ENCODE measurements at places on chromosomes 2 and 18. TPM values are rescaled to one million over a fixed set of nuclear protein-coding genes. Genes with fewer than 3 reads are reported as not detected.

Gene TWSG1
- total RNA-seq, result 31.3 TPM

GRCh38 chr2:191692502-191693115 lies 14.7 kb downstream of the NABP1 start:
- no peak for DNase-seq

DNA sequence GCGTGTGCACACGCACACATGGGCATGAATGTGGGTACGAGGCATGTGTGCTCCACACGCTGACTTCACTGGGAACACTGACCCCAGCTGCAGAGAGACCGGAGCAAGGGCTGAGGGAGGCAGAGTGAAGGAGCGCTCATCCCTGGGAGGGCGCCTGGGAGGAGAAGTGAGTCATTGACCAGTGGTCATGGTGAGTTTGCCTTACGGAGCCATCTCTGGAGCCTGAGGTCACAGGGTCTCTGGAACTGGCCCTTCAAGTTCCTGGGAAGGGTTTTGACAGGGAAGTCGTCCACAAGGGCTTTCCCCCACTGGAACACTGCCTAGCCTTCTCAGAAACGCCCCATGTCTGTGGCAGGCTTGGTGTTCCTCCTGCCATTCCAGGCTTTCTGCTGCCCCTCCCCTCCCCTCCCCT lies 14.3 kb upstream of the TMEM185B start:
- DNase-seq, result no peak

DNA sequence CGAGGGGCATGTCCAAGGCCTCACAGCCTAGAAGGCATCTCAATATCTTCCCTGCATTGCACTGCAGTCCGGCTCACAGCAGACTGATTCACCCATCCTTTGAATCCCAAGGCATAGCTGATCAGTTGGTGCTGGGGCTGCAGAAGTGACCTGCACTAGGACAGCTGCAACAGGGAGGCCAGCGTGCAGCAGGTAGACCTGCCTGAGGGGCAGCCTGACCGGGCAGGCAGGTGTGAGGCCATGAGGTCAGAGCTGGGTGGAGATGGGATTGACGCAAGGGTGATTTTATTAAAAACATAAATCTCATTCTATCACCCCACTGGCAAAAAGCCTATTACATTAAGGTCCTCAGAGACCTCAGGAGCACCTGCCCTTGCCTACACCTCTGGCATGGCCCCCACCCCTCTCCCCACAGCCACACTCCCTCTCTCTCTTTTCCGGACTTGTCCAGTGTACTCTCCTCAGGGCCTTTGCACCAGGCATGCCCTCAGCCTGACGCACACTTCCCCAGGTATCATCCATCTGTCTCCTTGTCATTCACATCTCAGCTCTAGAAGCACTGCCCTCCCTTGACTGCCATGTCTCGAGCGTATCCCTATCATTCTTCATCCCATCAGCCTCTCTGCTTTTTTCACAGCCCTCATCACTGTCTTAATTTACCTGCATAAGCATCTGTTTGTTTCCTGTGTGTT lies 63.5 kb upstream of the WIPF1 start:
- DNase-seq, result no peak

GRCh38 chr18:74935434-74935833 lies 273.5 kb downstream of the PTGR3 start:
- DNase-seq, result no peak

DNA sequence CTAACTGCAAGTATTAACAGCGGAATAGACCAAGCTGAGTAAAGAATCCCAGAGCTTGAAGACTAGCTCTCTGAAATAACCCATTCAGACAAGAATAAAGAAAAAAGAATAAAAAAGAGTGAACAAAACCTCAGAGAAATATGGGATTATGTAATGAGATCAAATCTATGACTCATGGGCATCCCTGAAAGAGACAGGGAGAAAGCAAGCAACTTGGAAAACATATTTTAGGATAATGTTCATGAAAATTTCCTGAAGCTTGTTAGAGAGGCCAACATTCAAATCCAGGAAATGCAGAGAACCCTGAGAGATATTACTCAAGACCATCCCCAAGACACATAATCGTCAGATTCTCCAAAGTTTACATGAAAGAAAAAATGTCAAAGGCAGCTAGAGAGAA lies 17.3 kb downstream of the PFN4 start:
- no peak for DNase-seq

- no peak for DNase-seq
Measured at GRCh38 chr2:239826786-239827522, 198.2 kb downstream of the NDUFA10 start.

DNA sequence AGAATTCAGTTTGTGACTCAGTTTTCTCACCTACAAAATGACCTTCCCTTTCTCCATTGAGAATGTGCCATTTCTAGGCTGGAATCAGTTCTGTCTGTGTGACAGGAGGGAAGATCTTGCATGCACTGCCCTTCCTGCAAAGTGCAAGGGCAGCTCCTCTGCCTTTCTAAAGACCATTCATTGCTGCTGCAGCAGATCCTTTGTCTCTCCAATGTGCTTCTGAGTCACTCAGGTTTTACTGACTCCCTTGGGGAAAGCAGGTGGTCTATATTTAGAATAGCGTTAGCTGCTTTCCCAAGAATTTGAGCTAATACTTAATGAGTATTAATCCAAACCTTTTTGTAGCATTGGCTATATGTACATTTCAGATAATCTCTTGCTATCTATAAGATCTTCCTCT lies 62.5 kb downstream of the DAW1 start:
- DNase-seq, result no peak

DNA sequence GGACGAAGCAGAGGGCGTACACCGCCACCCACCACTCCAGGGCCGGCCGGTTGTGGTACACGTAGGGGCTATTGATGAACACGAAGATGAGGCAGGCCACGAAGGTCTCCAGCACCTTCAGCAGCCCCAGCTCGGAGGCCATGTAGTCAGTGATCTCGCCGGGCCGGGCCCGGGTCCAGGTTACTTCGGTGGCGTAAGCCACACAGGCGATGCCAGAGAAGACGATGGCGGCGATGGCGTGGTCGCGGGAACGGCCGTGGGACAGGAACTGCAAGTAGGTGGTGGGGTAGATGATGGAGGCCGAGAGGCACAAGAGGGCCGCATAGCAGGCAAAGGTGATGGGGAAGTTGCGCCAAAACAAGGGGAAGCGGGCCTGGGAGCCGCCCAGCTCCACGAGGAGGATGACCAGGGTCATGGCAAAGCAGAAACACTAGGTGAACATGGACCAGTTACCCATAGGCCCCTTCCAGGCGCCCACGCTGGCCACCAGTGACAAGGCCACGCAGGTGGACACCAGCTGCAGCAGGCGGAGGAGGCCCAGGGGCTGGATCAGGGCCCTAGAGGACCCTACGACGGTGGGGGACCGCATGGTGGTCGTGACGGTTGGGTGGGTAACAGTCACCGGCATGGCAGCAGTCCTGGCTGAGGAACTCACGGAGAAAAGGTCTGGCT lies 128.4 kb upstream of the FAM98A start:
- no peak for DNase-seq

Gene SERTAD2
- 28.9 TPM for total RNA-seq

Gene C2orf72
- total RNA-seq, result 27.9 TPM

Gene EMX1
- total RNA-seq, result not detected

Gene CPS1
- 12.8 TPM for total RNA-seq

DNA sequence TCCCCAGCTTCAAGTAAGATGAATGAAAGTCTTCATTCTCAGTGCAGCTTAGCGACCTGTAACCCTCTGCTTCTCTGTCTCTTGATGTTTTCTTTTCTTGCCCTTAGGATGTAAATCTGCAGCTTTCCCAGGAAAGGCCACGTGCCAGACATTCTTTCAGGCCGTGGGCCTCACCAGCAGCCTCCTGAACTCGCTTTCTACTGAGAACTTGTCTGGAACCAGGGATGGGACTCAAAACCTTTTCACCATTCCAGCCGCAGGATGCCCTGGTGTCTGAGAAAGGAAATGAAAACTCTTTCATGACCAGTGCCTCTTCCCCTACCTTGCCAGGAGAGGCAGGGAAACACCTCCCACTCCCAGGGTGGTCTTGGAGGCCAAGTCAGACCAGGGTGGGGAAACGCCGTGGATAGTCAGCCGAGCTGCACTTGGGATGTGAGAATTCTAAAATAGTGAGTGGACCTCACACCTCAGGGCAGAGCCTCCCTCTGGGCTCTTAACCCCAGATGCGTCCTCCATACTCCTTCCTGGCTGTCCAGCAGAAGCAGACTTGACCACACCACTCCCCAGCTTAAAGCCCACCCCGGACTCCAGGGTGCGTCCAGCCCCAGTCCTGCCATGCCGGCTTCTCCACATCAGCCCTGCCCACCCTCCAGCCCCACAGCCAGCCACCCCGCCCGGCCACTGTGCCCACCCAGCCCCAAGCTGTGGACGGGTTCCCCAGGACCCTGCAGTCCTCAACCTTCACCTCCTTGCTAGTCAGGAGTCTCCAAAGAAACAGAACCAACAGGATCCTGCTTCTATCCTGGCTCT lies 115.5 kb downstream of the TWIST2 start:
- DNase-seq, result no peak

- DNase-seq, result no peak
Measured at GRCh38 chr18:9775178-9775577, 67.1 kb downstream of the RAB31 start.

GRCh38 chr2:68365087-68365486 lies at the start of gene PLEK:
Gene PLEK, plus strand, starts transcription at chr2:68365282. Its CDS starts 70 bp downstream, at chr2:68365352.
- DNase-seq, result no peak

DNA sequence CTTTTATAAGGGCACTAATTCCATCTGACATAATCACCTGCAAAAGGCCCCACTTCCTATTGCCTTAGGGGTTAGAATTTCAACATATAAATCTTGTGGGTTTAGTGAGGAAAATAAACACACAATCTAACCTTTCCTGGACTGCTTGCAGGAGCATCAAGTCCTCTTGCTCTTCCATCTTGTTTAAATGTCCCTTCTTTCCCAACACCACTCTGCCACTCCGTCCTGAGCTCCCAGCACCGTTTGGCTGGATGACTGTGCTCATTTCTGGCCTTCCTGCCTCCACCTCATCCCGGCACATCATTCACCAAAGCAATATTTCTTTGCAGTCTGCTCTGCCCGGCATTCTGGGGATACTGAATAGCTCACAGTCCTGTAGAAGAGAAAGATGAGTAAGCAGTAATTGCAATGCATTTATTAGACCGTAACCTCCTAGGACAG lies 247.8 kb downstream of the BCL2 start:
- no peak for DNase-seq

- DNase-seq, result no peak
Measured at GRCh38 chr18:3498698-3499471, 48.9 kb downstream of the TGIF1 start.

Gene VSNL1
- not detected for total RNA-seq

Gene MDH1B
- total RNA-seq, result 6.9 TPM

Data from G401 (cell line).